ENCODE measurements at places on chromosomes 11 and 22. TPM values are rescaled to one million over a fixed set of nuclear protein-coding genes. Genes with fewer than 3 reads are reported as not detected.
A peak's percentile ranks its signal among the peaks of the same experiment; 100 is the strongest.

DNA sequence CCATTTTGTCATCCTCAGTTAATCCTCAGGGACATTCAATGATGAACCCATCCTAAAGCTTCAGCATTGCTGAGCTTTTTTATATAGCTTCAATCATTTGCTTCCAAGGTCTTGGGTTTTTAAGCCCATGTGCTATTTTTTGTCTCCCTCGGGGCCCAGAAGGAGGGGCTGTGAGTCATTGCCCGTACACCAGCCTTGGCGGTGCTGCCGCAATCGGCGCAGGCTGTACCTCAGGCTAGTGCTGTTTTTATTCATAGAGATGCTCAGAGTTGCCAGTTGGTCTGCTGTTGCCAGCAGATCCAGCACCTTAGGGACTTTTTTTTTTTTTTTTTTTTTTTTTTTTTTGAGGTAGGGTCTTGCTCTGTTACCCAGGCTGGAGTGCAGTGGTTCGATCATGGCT lies 35.5 kb downstream of the ACO2 start:
- H3K4me3 ChIP-seq: no peak overlapping the region
- H3K36me3 ChIP-seq: peaks cover 43% of the 10 kb centered on the region
- peak; percentile 97 for DNase-seq
- peaks cover 13% of the 10 kb centered on the region for H3K4me1 ChIP-seq

DNA sequence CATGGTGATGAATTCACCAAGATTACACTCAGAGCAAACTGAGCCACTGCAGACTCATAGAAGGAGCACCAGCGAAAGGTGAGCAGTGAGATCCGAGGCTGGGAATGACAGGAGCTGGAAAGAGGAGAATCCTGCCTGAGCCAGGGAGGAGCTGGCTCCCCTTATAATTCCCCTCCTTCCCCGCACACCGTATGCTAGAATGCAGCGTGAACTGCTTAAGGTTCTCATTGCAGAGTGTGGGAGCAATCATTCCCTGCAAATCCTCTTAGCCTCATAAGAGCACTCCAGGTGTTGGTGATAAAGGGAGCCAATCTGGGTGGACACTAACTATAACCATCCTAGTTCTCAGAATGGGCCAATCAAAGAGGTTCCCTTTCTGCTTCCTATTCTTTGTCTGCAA lies 127.6 kb upstream of the TEAD1 start:
- no peak for DNase-seq
- no peaks in the 10 kb centered on the region for H3K27me3 ChIP-seq
- peaks cover 13% of the 10 kb centered on the region for H3K4me1 ChIP-seq
- no peak overlapping the region for H3K4me3 ChIP-seq
- no peak overlapping the region for H3K27ac ChIP-seq

GRCh38 chr22:39946503-39947219 lies 13.5 kb upstream of the TMA7B start:
- no peak overlapping the region for H3K4me3 ChIP-seq
- no peak overlapping the region for H3K27ac ChIP-seq
- H3K36me3 ChIP-seq: no peaks in the 10 kb centered on the region
- H3K4me1 ChIP-seq: no peaks in the 10 kb centered on the region
- no peak for DNase-seq

GRCh38 chr11:72821920-72822799 lies 7.9 kb downstream of the ATG16L2 start:
- H3K27ac ChIP-seq: no peak overlapping the region
- peaks cover 13% of the 10 kb centered on the region for H3K4me1 ChIP-seq
- peak; percentile 99 for DNase-seq
- peaks cover 11% of the 10 kb centered on the region for H3K36me3 ChIP-seq

GRCh38 chr11:27504205-27504604 lies 2.4 kb downstream of the LIN7C start:
- H3K27ac ChIP-seq: no peak overlapping the region
- H3K4me1 ChIP-seq: peaks cover 18% of the 10 kb centered on the region
- H3K4me3 ChIP-seq: no peak overlapping the region
- peak; percentile 21 for DNase-seq
- H3K27me3 ChIP-seq: no peaks in the 10 kb centered on the region

P2RY2 gene
- total RNA-seq: 0.36 TPM

SBF2 gene
- total RNA-seq: 61.2 TPM

GP1BB gene
- 1.8 TPM for total RNA-seq

TYR gene
- not detected for total RNA-seq

TMEM134 gene
- total RNA-seq: 15.6 TPM

Data from osteoblast (primary cell).